Stimulated activated CD8-positive, alpha-beta memory T cell treated with anti-CD3 and anti-CD28 coated beads, Interleukin-2, amount 100 ng/mL, for 1 hour (primary cell): ENCODE measurements at places on chromosomes 6 and 20.
A peak's percentile ranks its signal among the peaks of the same experiment; 100 is the strongest.

- no peak for DNase-seq
Measured at GRCh38 chr6:170139531-170139930, 151.3 kb downstream of the DLL1 start.

- no peak for DNase-seq
Measured at GRCh38 chr6:108114841-108115597, 40.5 kb upstream of the OSTM1 start.

- DNase-seq = no peak
Measured at GRCh38 chr6:2036710-2037023, 208.7 kb downstream of the GMDS start.

- no peak for DNase-seq
Measured at GRCh38 chr20:45927071-45927878, 7.2 kb upstream of the PCIF1 start.

DNA sequence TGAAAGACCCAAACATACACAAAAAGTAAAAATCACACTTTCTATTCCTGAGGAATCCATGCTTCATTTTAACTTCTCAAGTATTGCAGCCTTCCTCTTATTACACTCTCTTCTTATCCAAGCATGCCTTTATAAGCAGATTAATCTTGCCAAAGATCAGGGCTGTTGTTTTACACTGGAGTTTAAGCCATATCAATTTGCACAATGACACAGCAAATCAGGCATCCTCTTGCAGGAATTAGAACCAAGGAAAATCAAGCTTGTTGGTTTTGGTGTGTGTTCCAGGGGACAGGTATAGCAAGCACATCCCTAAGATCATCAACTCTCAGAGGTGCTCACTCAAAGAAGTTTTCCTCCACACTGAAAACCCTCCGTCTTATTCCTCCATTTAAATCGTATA lies 69.5 kb downstream of the CYP39A1 start:
- DNase-seq = no peak

DNA sequence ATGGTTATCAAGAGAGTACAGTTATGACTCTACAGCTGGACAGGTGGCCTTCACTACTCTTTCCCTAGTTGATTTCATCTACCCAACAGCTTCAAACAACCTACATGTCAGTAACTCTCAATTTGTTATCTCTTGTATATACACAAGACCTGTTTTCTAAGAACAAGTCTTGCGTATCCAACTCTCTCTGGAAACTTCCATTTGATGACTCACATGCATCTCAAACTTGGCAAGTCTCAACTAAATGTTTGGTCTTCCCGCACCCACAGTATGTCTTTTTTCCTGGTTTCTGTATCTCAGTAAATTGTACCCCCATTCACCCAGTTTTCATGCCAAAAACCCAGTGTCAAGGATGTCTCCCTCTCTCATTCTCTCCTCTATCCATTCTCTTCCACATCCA lies 97.7 kb downstream of the BTBD9 start:
- no peak for DNase-seq

GRCh38 chr6:97282238-97282725 lies 734 bp downstream of the MMS22L start:
- no peak for DNase-seq

DNA sequence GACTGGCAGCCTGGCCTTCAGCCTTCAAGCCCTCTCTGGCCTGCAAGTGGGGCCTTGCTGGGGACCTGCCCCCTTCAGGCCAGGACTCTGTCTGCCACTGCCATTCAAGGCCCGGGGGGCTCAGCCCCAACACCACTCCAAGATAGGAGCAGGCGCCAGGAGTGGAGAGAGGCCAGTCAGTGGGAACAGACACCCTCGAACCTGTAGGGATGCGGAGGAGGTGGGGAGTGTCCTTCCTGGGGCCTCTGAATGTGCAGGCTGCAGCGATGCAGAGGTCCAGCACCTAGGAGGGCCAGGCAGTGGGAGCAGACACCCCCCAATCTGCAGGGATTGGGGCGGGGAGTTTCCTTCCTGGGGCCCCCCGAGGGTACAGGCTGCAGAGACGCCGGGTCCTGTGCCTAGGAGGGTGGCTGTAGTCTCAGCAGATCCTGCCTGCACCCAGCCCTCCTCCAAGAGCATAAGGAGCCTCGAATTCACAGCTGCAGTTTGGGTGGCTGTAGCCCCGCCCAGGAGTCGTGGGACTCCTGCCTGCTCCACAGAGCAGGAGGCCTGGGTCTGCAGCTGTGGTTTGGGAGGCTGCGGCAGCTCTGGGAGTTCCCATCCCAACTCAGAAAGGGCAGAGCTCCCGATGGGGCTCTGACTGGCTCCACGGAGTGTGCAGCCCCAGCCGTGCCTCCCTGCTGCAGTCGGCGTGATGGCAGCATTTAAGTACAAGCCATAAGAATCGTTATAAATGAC lies 33.1 kb downstream of the NR2E1 start:
- no peak for DNase-seq

DNA sequence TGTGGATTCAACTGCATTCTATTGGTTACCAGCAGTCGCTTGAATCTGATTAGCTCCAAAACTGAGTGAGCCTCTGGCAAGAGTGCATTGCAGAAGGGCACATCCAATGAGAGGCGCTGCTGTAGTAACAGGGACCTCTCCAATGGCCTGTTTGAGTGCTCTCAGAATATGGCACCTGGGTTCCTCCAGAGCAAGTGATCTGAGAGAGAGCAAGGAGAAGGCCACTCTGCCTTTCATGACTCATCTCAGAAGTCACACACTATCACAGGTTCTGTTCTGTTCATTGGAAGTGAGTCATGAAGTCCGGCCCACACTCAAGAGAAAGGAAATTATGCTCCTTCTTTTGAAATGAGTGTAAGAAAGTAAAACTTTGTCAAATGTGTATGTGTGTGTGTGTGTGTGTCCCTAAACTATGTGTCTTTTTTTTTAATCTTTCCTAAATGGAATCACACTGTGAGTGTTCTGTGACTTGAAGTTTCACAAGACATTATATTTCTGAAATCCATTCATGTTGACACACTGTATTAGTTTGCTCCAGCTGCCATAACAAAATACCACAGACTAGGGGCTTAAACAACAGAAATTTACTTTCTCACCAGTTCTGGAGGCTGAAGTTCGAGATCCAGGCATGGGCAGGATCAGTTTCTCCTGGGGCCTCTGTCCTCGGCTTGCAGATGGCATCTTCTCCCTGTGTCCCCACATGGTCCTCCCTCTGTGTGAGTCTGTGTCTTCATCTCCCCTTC lies 138.3 kb upstream of the CDYL start:
- no peak for DNase-seq

DNA sequence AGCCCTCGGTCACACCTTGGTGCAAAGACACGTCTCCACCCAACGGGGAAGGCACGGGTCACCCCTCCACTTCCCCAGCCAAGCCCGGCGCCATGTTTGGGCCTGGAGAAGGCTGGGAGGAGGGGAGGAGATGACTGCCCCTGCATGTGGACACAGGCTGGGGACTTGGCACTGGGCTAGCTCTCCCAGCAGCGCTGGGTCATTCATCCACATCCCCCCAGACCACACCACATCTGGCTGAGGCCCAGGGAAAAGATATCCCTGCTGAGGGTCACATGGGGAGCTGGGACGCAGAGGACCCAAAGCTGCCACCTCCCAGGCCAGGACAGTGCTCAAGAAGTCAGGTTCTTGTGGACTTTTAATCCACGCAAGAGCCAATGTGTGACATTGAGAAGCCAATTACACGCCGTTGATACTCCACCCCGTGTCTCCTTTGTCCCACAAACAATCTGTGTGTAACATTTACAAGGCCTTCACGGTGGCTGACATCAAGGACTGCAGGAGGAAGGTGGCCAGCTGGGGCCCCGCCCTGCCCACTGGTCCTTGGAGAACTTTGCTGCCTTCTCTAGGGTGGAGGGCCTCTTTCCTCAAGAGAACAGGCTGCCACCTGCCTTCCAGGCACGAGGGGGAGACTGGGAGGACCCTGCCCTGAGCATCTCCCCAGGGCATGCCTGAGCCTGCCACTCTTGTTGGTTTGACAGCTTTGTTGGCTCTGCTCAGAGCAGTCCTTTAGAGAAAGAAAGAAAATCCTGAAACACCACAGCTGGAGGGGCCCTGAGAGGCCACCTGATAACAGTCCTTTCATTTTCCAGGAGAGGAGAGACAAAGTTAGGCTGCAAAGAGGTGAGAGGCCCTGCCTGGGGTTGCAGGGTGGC lies 5.3 kb upstream of the IP6K3 start:
- no peak for DNase-seq

DNA sequence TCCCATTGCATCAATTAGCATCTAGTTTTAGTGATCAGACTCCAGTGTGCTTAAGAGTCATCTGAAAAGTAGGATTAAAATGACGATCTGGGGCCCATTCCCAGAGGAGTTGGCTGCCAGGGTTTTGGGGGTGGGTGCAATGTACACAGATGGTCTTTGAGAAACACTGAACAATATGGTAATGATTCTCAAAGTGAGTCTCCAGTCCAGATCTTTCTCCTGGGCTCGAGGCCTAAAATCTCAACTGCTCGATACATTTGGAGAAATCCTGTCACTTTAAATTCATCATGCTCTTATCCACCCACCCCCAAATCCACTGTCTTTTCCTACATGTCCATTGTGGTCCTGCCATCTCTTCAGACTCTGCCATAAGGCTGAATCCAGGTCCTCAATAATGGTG lies 80.7 kb upstream of the MYLIP start:
- no peak for DNase-seq

GRCh38 chr20:6660441-6660840 lies 107.0 kb upstream of the BMP2 start:
- no peak for DNase-seq

- DNase-seq = no peak
Measured at GRCh38 chr6:36593569-36594028, 563 bp upstream of the SRSF3 start.

GRCh38 chr6:63677282-63677681 lies 41.7 kb downstream of the PHF3 start:
- no peak for DNase-seq

GRCh38 chr6:157747370-157747769 lies 75.7 kb upstream of the SNX9 start:
- no peak for DNase-seq

DNA sequence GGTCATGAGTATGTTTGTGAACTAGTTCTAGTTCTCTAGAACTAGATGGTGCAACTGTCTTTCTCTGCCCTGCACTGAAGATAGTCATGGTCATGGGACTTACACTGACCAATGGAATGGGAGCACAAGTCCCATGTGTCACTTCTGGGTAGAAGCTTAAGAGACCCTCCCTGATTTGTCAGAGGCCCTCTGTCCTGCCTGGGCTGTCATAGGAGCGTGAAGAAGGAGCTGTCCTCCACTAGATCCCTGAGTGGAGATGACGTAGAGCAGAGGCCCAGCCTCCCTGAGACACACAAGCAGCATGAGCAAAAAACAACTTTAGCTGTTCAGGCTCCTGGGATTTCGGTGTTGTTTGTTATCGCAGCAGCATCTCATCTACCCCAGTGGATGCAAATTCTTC lies 514.5 kb downstream of the PREX1 start:
- DNase-seq = no peak

DNA sequence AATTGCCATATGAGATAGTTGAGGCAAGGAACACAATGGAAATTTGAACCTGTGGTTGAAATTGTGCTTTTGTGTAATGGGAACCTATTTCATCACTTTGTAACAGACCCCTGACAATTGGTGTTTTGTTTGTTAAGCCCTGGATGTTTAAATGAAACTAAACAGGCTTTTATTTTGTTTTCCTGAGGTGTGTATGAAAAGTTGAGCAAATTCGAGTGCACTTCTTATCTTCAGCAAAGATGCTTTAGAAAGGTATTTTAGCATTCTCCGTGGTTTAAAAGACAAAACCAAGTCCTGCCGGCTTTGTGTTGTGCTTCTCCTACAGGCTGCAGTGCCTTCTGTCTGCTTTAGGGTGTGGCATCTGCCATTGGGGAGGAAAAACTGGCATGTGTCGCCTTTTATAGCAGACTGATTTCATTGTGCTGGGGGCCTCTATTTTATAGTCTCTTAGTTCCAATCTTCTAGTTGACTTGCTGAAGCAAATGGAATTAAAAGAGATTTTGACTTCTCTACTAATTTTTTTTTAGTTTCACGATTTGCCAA lies 2.2 kb upstream of the ARID1B start:
- DNase-seq = no peak

- peak; percentile 77 for DNase-seq
Measured at GRCh38 chr6:81753711-81754577, 1.5 kb upstream of the TENT5A start.

DNA sequence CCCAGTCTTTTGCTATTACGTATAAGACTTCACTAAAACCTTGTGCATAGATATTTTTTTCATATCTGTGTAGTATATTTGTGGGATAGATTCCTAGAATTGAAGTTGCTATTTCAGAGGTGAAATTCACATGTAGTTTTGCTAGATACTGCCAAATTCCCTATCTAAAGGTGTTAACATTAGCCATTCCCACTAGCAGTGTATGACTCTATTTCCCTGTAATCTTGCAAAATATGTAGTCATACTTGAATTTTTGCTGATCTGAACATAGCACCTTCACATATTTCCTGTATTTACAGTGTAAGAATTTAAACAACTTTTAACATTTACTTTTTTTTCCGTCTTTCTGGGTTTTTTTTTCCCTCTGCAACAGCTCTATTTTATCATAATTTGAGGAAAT lies 24.9 kb downstream of the SENP6 start:
- DNase-seq = no peak

DNA sequence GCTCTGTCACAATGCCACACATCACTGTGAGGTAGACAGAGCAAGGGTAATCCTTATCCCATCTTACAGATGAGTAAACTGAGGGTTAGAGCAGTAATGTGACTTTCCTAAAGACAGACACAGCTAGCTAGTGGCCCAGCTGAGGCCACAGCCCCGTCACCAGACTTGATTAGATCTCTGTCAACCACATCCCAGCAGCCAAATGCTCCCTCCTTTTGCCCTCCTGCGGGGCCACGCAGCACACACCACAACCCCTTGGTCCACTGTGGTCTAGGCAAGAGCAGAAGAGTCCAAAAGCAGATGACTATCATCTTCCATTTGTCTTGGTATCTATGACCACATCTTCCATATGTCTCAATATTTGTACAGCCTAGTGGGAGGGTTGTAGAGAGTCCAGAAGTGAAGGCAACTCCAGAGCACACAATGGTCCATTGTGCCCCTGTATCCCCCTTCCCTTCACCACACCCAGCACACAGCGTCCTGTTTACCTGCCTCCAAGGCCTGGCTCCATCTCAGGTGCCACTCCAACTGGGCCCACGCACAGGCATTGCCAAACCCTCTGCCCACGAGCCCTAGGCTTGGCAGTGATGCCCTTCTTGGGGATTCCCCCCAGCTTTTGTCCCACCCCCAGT lies 47.1 kb upstream of the FOXP4 start:
- DNase-seq = no peak

DNA sequence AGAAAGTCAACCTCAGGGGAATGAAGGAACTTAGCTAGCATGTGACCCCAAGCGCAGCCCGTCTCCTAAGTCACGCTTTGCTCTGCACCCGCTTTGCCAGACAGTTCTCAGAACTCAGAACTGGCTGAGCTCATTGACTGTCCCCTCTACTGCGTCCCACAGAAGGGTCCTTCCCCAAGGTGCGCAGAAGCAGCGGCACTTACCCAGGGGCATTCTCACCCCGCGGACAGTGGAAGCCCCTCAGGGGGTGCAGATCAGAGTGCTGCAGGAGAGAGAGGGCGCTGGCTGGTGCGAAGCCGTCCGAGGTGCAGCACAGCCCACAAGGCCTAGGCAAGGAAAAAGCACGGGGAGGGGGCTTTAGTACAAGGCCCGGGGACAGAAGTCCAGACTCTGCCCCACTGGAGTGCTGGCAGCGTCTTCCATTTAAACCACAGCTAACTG lies 807 bp downstream of the SNHG17 start:
- DNase-seq = no peak
